ENCODE measurements at places on chromosomes 16 and 17.

GRCh38 chr17:72403713-72404209 is 282.9 kb downstream of the SOX9 start:
- no peak for DNase-seq

DNA sequence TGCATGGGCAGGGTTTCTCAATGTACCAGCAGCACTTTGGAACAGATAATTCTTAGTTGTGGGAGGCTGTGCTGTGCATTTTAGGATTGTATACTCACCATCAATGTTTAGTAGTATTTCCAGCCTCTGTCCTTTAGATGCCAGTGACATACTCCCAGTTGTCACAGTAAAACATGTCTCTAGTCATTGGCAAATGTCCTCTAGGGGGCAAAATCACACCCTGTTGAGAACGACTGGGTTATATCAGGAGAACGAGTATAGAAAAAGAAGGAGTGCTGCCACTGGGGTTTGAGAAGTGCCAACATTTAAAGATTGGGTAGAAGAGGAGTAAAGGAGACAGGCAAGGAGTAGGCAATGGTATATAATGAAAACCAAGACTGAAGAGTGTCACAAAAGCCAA is 37.9 kb upstream of the SMIM36 start:
- no peak for DNase-seq

DNA sequence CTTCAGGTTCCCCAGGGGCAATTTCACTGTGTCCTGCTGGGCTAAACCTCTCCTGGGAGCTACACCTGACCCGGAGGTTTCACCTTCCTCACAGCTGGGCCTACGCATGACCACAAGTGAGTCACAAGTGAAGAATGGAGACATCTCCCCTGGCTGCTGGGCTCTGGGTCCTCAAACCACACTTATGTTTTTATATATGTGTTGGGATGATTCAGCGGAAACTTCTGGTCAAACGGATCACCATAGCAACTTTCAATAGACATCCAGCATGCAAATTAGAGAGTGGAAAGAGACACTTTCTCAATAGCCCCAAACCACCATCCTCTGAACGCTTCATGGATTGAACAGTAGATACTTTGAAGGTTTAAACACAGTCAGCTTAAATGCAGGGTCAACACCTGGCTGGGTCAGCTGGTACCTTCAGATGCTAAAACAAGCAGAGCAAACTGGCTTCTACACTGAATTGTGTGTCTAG is 28.0 kb upstream of the MAF start:
- no peak for DNase-seq

GRCh38 chr16:2511128-2511800 is 2.5 kb upstream of the ATP6V0C start:
- DNase-seq: peak; percentile 94

DNA sequence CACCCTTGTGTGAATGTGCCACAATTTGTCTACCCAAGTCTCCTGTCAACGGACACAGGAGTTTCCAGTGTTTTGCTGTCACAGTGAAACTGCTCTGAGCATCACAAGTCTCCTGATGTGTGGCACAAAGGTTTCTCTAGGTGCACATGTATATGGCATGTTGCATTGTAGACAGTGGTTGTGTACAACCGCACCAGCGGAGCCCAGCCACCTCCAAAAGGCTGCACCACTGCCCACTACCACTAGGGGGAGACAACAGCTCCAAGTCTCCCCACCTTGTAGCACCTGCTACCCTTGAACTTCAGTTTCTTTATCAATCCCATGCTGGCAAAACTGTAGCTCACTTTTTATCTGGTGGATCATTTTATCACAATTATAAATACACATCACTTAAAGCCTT is 95.5 kb upstream of the ZNF469 start:
- DNase-seq: no peak

- DNase-seq: no peak
These were observed 8.6 kb upstream of the KDM6B start for GRCh38 chr17:7825206-7825990.

DNA sequence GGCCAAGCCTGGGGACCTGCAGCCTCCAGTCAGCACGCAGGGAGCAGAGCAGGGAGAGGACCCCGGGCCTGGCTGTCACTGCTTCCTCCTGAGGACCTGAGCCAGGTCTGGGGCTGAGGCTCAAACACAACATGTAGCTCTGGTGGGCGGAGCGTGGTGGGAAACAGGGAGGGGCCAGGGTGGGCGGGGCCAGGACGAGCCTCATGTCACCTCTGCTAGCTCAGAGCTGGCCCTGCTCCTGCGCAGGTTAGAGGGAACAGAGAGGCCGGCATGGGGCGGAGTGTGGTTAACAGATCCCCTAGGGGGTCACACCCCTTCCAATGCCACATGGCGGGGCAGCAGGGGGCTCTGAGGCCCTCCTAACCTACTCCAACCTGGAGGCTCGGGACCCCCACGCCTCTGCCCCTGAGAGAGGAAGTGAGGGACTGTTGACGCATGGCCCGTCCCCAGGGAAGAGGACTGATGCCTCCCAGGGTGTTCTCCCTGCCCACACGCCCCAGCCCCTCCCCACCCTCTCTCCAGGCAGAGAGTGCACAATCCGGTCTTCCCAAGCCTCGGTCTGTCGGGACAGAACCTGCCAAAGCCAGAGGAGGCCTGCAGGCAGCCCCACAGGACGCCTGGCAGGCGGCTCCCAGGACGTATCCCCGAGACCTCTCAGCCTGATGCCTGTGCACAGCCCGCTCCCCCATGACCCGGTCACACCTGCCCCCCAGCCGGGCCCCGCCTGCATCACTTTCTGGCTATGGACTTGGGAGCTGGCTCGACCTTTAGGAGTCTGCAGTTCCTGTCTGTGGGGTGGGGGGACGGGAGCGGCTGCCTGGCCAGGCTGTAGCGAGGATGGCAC is 15.2 kb downstream of the PIEZO1 start:
- DNase-seq: no peak

GRCh38 chr16:2476741-2477140 is 1.8 kb downstream of the TBC1D24 start:
- DNase-seq: no peak

DNA sequence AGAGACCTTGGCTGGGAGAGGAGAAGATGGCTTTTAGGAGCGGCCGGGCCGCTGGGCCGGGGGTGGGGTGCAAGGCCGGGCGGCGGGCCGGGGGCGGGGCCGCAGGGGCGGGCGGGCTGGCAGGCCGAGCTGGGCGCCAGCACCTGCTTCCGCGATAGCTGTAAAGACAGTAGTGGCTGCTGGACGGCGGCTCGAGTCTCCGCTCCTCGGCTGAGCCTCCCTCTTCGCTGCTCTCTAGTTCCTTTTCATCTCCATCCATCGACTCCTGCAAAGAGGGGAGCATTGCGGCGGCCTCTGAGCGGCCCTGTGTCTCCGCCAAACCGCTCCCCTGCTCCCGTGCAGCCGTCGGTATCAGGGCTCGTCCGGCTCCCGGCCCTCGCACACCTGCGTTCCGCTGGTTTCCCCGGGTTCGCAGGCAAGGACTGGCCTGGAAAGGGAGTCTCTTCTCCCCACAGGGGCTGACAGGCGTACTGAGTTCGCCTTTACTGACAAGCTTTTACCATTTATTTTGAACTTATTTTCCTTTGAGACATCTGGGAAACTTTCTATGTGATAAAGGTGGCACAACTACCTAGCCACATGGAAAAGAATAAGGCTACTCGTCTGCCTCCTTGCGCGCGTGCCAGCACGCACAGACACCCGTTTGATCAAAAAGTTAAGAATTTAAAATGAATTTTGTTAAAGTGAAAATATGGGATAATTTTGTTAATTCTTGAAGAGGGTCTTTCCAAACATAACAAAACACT is at the start of gene C17orf75:
C17orf75 (minus strand) TSS at position 317 of the 746 bp plus-strand sequence; CDS start at position 283, 34 bp downstream.
- DNase-seq: peak; percentile 95

- peak; percentile 94 for DNase-seq
These were observed 29.0 kb downstream of the ZC3H18 start for GRCh38 chr16:88599092-88599733.

GRCh38 chr17:64607862-64608565 is 54.1 kb downstream of the SMURF2 start:
- no peak for DNase-seq

DNA sequence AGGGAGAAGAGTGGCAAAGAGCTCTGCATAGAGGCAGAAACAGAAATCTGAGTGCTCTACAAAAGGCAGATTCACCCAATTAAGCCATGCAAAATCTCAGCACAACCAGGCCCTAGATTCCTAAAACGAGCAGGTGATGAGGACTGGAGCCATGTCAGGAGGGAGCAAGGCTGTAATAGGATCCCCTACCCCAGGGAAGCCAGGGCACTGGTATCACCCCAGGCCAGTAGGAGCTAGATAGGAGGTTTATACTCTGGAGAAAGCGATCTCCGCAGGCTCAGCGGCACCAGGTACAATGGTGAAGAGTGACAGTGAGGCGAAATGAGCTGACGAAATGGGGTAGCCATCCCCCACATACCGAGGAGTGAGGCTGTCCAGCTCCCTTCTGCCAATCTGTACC is 171.5 kb downstream of the PARN start:
- DNase-seq: no peak

DNA sequence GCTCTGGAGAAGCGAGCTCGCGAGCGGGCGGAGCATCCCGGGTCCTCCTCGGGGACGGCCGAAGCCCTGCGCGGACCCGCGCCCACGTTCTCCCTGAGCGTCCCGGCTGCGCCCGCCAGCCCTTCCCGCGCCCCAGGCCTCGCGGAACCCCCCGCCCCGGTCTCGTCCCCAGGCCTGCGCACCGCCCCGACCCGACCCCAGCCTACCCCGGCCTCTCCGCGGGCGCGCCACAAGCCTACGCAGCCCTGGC is 159 bp downstream of the USP36 start:
- DNase-seq: no peak

- DNase-seq: no peak
These were observed 2.2 kb downstream of the NUBP1 start for GRCh38 chr16:10745841-10746240.

DNA sequence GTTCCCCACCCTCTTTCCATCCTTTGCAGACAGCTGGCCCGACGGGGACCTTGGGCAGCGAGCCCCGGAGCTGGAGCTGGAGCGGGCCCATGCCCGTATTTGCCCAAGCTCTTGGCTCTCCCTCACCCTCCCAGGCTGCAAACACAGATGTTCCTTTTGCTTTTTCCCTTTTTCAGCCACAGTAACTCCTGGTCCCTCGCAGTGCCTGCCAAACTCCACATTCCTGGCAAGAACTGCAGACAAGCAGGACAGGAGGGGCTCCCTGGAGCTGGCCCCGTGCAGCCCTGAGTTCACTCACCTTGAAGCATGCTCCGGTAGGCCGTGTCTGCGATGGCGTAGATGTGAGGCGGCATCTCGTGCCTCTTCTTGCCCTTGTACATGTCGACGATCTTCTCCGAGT is 33.9 kb downstream of the MYH11 start:
- DNase-seq: no peak

- no peak for DNase-seq
These were observed 7.1 kb upstream of the PSMD3 start for GRCh38 chr17:39973496-39973895.

DNA sequence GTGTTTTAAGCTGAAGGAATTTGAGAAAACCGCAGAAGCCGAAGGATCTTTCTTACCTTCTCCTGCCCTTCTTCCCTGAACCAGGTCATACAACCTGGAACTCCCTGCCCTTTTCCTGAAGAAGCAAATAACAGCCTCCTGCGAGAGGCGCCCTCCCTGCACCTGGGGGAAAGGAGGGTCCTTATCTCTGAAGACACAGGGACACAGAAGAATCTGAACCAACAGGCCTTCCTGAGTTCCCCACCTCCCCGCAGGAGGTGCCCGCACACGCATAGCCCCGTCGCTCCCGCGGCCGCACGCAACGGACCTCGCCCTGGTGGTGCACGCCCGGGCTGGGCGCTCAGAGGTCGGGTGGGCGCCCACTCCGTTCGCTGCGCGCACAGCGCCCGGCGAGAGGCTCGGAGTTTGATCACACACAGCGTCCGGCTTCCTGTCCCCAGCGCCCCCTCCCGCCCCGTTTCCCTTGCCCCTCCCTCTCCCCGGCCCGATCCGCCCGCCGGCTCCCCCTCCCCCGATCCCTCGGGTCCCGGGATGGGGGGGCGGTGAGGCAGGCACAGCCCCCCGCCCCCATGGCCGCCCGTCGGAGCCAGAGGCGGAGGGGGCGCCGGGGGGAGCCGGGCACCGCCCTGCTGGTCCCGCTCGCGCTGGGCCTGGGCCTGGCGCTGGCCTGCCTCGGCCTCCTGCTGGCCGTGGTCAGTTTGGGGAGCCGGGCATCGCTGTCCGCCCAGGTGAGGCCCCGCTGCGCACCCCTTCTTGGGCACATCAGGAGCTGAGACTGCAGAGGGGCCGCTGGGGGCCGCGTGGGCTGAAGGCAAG is at the start of gene TNFSF12:
TNFSF12 (plus strand) TSS at position 474 of the 816 bp plus-strand sequence; CDS start at position 570, 96 bp downstream.
- peak; percentile 91 for DNase-seq

DNA sequence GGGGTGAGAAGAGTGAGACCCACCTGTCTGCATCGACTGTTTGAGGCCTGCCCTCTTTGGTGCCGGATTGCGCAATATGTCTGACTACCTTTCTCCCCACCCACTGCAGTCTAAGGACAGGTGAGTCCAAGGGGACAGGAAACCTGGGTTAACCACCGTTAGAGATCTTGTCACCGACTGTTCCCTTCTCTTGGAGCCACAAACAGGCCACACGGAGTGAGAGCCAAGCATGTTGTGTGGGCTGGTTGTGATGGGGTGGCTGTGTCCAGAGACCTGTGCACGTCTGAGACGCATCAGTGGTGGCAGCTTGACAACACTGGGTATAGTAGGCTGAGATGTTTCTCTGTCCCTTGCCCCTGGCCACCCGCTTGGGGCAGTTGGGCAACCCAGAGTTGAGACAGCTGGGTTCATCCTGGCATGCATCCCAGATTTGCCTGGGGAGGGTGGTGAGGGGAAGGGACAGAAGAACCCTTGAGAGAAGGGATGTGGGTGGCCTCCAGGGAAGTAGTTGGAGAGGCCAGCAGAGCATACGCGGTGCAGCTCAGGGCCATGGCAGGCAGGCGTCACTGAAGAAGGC is 21.4 kb downstream of the MPRIP start:
- DNase-seq: peak; percentile 91

- no peak for DNase-seq
These were observed 101.0 kb upstream of the CNTNAP4 start for GRCh38 chr16:76176153-76176552.

DNA sequence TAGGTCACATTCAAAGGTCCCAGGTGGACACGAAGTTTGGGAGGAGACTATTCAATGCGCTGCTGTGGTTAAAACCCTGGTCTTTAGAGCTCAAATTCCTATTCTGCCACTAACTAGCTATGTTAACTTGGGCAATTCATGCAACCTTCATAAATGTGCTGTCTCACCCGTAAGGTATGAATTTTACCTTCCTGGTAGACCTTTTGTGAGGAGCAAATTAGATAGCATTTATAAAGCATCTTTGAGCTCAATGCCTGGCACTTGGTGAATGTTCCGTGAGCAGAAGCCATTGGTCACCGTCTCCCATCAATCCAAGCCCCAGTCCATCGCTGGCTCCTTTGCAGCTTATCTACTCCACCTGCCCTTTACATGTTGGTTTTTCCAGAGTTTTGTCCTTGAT is 16.6 kb downstream of the CHD9NB start:
- no peak for DNase-seq

- DNase-seq: no peak
These were observed 105.1 kb upstream of the METRNL start for GRCh38 chr17:82974136-82974952.

- no peak for DNase-seq
These were observed 39.8 kb upstream of the DYNLRB2 start for GRCh38 chr16:80500961-80501525.

DNA sequence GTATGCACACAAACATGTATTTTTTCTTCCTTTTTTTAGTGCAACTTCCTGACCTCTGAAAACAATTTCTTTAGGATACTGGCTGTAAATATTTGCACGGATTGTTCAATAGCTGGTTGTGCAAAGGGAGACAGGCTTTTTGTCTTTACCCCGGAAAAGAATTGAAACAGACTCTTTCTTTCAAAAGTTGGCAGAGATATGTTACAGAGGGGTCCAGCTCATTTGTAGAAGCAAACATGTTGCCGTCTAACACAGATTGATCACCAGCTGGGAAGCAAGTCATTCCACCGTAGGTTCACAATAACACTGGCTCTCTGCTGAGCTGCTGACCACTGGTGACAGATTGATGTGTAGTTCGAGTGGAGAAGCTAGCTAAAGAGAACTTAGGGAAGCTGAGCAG is 130.9 kb downstream of the STX8 start:
- DNase-seq: no peak

All from posterior vena cava (tissue), 2 donors.